Stimulated activated CD8-positive, alpha-beta memory T cell treated with anti-CD3 and anti-CD28 coated beads, Interleukin-15, amount 100 ng/mL, for 24 hours (primary cell): ENCODE measurements at places on chromosomes 16 and 17.

DNA sequence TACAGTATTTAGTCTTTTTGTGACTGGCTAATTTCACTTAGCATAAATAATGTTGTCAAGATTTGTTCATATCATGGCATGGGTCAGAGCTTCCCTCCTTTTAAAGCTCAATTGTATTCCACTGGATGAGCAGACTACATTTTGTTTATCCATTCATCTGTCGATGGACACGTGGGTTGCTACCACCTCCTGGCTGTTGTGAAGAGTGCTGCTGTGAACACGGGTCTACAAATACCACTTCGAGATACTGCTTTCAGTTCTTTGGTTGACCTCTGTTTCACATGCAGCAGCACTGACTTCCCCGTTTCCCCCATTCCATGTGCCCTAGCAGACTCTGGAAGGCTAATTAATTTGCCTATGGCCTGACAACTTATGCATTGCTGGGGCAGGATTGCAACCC lies 285.4 kb downstream of the SHISA9 start:
- no peak for DNase-seq

DNA sequence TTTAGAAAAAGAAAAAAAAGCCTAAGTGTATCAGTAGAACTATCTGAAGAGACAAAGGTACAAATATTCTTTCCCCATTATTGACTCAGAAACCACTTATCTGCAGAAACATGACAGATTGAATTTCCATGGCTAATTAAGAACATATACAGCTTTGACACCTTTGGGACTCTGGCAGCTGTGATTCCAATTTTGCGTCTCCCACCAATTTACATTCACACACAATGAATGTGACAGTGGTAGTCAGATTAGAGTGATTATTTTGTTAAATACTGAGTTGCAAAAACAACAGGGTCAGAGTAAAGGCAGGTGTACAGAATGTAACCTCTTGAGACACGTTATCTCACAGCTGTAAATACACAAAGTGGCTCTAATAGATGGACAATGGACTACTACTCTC lies 5.3 kb upstream of the PPM1D start:
- no peak for DNase-seq

- no peak for DNase-seq
Observed at GRCh38 chr17:28788100-28788499, 44.3 kb downstream of the TRAF4 start.

- DNase-seq: peak; percentile 14
Observed at GRCh38 chr17:59001158-59001814, 105.4 kb downstream of the TRIM37 start.

- DNase-seq: no peak
Observed at GRCh38 chr17:66469461-66469860, 167.0 kb downstream of the PRKCA start.

DNA sequence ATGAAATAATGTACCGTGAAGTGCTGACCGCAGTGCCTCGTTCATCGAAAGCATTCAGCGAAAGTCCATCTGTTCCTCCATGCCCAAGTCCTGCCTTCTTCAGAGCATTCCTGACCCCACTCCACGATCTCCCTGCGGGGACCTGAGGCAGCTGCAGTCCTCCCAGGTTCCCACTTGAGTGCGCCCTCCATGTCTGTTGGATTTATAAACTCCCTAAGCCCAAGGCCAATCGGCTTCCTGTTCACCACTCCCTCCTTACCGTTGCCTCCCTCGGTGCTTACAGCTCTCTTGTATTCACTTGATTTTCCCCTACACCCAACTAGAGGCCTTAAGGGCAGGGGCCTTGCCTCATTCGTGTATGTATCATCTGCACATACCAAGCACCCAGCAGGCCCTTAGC lies 2.8 kb downstream of the RAD51D start:
- no peak for DNase-seq

DNA sequence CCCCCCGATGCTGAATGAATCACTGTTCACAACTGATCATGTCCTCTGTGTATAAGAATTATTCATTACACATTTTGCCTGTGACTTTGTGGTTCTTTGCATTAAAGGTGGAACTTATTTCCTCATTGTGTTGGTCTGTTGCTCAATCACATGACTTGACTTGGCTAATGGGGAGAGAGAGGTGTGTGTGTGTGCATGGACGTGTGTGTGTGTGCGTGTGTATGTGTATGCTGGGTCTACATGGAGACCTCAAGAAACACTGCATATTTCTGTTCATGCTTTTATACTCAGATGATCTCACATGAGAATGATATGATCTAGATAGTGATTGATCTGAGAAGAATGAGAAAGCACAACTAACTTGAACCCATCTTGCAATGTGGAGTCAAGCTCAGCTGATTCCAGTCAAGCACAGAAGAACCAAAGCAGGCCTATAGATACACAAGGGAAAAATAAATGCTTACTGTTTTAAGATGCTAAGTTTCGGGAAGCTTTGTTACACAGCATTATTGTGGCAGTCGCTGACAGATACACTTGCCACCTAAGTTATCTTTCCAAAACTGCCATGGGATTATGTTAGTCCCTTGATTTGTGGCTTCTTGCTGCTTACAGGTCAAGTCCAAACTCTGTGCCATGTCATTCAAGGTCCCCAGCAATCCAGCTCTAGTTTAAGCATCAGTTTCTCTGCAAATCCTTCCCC lies 167.9 kb upstream of the ZFHX3 start:
- no peak for DNase-seq

- DNase-seq: no peak
Observed at GRCh38 chr17:6862825-6863224, 31.3 kb upstream of the TEKT1 start.

DNA sequence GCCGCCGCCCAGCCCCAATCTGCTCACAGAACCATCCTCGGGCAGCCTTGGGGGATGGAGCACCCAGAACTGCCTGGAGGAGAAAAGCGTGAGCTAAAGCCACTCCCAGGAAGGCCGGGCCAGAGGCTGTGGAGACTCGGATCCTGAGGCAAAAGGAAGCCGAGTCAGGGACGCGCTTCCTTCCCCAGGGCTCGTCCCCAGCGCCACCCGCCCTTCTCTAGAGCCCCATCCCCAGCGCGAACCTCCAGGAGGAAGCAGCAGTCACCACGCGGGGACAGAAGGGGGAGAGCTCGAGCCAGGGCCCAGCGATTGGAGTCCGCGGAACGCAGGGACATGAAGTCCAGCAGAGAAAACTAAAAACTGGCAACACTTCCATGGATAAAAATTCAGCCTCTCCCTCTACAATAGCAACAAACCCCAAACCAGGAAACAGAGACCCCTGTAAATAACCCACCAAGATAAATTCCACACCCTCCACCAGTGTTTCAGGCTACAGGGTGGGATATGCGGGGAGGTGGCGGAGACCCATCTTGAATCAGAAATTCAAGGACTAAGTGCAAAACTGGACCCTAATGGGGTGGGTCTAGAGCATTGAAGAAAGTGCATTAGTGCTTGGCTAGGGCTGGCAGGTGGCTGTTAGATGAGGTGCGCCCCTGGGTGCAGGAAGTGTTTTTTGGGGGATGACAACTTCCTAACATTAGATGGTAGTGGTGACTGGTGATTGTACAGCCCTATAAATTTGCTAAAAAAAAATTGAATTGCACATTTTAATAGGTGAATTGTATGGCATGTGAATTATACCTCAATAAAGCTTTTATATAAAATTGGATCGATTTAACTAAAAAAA lies 116.1 kb upstream of the METRNL start:
- no peak for DNase-seq

GRCh38 chr17:6061290-6061689 lies 8.9 kb upstream of the WSCD1 start:
- no peak for DNase-seq

DNA sequence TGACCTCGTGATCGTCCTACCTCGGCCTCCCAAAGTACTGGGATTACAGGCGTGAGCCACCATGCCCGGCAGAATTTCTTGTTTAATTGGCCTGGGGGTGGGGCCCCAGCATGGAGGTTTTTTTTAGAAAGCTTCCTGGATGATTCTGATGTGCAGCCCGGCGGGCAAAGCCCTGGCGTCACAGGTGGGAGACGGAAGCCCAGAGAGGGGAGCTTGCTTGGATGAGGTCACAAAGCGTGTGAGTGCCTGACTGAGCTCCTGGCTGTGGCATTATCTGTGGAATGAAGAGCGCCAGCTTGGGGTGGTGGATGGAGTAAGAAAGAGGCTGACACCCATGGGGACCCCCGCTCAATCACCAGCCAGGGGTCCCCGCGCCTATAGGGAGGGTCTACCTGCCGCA lies 4.1 kb downstream of the VASN start:
- no peak for DNase-seq

GRCh38 chr16:87416826-87417527 lies 24.8 kb downstream of the MAP1LC3B start:
- no peak for DNase-seq

DNA sequence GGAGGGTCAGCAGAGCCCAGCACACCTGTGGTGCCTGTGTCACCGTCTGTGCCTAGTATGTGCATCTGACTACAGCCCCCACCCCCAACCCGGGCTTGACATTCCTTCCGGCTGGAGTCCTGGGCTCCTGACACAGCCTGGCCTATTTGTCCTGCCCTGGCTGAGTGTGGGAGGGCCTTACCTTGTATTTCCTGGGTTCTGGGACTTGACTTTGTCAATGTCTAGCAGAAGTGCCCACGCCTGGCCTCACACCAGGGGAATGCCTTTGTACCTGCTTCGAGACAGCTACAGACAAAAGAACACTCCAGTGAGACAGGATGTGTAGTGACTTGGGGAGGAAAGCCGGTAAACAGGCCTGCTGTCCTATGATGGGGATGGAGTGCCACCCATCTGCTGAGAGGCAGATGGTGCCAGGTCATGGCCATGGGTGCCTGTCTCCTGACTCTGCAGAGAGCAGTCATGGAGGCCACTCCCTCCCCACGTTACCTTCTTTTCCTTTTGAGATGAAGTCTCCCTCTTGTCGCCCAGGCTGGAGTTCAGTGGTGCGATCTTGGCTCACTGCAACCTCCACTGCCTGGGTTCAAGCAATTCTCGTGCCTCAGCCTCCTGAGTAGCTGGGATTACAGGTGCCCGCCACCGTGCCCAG lies 42.8 kb downstream of the TNFRSF13B start:
- DNase-seq: no peak

- no peak for DNase-seq
Observed at GRCh38 chr16:16185095-16185494, 38.2 kb downstream of the ABCC6 start.

DNA sequence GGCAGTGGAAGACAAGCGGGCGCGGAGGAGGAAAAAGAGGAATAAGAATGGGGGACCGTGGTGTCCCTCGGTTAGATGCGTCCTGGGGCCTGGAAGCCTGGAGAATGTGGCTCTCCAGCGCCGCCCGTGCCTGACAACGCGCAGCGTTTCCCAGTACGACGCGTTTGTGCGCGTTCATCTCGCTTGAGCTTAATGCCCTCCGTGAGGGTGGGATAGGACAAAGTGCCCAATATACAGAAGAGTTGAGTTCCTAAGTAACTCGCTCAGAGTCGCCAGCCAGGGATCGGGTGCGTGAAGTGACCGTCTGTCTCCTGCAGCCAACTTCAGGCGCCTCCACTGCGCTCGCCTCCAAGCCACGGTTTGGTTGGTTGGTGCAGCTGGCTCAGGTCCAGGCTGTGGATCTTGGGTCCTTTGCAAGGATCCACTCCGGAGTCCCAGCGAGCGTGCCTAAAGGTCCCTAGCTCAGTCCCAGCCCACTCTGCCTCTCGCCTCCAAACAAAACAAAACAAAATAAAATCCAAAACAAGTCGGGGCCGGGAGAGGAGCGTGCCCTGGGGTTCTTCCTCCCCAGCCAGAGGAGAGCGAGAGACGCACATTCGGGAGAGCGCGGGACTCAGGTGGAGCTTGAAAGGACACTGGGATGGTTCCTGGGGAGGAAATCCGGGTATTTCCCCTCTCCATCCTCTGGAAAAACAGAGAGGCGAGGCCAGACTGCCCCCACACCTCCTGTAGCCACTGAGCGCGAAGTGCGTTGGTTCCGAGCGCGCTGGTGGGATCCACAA lies 974 bp downstream of the GALR2 start:
- no peak for DNase-seq

GRCh38 chr17:18111330-18111971 lies 2.9 kb downstream of the MYO15A start:
- no peak for DNase-seq

- no peak for DNase-seq
Observed at GRCh38 chr16:12211870-12212690, 235.5 kb downstream of the SNX29 start.

DNA sequence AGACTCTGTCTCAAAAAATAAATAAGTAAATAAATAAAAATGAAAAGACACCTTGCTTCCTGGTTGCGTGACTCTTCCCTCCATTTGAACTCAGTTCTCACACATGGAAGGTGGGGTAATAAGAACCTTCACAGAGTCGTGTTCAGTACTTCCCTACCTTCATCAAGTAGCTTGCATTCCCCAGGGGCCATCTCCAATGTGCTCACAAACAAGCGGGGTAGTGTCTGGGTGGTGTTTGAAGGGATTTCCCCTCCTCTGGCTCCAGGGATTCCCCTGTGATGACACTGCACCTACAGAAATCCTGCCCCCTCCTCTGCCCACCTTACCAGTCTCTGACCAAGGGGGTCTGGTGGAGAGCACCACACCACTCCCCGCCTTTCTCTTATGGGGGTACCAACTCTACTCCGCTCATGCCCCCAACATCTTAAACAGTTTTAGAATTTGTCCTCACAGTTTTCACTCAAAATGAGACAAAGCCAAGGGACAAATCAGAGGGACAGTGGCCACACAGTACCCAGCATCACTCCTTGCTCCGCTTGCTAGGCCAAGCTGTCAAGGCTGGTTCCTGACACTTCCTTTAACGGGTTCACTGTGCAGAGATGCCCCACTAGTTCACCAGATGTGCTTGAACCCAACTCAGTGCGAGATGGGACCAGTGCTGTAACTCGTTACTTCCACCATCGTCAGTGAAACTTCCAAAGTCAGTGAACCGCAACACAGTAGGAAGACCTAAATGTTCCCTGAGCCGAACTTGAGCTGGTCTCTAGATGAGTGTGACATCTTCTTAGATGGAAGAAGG lies 69.1 kb downstream of the COPRS start:
- no peak for DNase-seq

- DNase-seq: no peak
Observed at GRCh38 chr16:13392341-13392740, 490.9 kb downstream of the SHISA9 start.

GRCh38 chr17:56948491-56948890 lies 12.4 kb downstream of the COIL start:
- no peak for DNase-seq
